Stimulated activated CD8-positive, alpha-beta memory T cell treated with anti-CD3 and anti-CD28 coated beads, Interleukin-12 subunit alpha, Interleukin-12 subunit beta, amount 100 ng/mL, for 4 hours (primary cell): ENCODE measurements at places on chromosomes 3 and 15.

DNA sequence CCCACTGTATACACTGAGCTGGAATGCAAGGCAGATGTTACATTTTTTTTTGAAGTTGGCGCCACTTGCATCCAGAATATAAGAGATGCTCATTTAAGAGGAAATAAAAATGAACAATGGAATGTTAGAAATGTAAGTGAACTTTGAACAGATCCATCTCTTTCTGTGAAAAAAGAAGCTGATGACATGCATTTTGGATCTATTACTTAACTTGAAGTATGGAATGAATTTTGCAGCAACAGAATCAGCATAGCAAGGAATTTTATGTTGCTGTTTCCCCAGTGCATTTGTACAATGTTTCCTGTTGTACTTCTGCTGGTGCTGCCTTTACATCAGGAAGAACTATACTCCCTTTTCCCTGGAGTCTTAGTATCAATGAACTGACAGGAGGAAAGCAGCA lies 178.2 kb downstream of the LSAMP start:
- DNase-seq, result no peak

GRCh38 chr15:62115847-62116246 lies 49.1 kb downstream of the C2CD4A start:
- DNase-seq, result no peak

GRCh38 chr3:17175187-17175807 lies 290.5 kb downstream of the PLCL2 start:
- DNase-seq, result no peak

- no peak for DNase-seq
Measured at GRCh38 chr3:194034346-194035336, 101.3 kb upstream of the HES1 start.

DNA sequence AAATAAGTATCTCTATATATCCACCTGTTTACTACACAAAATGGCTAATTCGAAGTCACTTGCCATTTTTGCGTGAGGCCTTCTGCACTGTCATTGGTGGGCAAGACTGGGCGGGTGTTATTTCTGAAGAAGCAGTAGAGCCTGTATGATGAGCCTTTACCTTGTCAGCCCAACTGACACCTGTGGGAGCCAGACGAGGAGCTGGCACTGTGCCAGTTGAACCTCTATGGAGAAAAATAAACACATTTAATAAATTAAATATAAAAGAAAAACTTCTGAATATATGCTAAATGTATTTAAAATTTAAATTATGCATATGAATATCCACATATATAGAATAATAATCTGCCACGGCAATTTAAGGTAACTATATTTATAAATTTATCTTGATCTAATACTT lies 109.9 kb downstream of the SCAPER start:
- DNase-seq, result no peak

DNA sequence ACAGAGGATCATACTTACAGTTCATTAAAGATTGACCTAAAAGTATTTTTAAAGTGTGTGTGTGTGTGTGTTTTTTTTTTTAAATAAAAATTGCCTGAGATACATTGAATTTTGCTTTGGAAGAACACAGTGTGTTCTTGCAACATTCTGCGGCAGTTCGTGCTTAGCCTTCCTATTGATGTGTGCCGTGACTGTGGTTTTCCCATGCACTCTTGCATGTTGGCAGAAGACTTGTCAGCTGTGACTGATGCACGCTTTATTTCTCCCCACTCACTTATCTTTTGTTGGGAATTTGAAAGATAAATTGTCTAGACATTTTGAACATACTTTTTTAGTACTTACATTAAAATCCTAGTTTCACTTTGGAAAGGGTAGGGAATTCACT lies 136.3 kb upstream of the LRRFIP2 start:
- no peak for DNase-seq

DNA sequence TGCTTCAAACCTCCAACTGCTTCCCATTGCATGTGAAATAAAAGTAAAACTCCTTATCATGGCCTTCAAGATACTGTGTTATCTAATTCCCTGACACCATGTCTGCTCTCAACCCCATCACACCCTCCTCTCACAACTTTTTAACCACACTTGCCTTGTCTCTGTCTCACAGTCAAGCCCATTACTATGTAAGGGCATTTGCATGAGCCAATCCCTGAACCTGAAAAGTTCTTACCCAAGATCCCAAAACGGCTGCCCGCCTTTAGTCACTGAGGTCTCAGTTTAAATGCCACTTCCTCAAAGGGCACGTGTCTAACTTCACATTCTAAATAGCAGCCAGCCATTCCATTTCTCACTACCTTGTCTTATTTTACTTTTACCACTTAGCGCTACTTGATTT lies 83.1 kb downstream of the SST start:
- DNase-seq, result no peak

DNA sequence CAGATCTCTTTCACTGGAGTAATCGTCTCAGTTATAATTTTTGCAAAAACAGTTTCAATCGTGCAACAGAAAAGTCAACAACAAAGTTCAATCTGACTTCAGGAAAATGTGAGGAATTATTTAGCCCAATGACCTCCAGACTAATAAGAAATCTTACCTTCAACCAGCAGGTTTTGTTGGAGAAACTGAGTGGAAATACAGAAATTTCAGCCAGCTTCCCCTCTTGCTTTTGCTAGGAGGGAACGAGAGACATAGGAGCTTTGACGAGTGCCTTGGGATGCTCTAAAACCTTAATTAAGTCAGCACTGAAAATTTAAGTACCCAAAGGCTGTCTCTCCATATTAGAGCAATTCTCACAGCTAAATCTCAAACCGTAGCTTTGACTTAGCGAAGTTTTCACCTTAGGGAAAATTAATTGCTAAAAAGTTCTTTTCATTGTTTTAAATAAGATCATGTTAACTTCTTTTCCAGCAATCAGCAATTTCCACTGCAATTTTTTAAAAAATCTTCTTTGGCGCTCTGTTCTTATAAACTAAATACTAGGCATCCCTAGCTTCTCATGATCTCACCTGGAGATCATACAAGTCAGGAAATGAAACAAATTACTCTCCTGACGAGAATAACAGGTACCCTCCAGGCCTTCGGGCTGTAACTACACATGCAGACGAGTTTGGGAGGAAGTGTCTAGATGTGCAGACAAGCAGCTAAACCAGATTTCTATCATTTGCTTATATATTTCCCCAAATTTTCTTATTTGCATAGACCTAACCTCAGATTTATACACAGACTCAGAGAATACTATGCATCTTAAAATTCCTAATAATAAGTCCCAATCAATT lies 250.2 kb downstream of the FAM43A start:
- DNase-seq, result no peak

GRCh38 chr3:187685948-187686347 lies 15.8 kb upstream of the SST start:
- no peak for DNase-seq

DNA sequence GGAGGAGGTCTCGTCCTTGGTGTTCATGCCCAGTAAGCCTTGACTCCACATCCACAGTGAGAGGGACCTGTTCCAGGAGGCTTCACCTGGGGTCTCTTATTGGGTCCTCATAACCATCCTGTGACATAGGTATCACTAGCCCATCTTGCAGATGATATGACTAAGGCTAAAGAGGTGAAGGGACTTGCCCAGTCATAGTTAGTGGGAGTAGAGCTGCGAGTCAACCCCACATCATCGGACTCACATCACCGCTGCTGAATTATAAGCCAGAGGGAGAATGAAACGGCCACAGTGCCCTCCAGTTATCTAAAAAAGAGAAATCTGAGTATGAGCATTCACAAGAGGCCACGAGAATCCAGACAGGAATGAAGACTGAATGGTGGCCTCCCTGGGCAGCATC lies 66.0 kb downstream of the MESD start:
- no peak for DNase-seq

DNA sequence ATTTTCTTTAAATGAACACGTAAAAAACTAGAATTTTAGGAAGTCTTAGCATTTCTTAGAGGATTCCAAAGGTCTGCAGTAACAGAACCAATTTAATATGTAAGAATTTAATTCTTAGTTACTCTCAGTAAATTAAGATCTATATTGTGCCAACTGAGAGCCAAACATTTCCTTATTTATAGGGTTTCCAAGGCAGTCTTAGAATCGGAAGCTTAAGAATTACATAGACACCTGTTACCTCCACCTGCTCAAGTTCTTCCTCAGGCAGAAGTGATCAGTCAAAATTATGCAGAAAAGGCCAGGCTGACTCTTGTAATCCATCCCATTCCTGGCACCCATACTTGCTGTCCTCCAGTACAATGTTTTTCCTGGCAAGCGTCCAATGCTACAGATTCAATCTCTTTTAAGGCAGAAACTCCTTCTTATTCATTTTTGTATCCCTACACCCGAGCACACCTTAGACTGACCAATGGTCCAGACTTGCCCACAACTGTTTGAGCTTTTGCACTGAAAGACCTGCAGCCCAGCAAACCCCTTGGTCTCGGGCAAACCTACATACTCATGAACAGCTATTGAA lies 64.3 kb downstream of the NCEH1 start:
- DNase-seq, result no peak

GRCh38 chr3:5007873-5008272 lies 28.6 kb downstream of the BHLHE40 start:
- DNase-seq, result no peak

GRCh38 chr15:29674661-29675533 lies 147.4 kb downstream of the TJP1 start:
- no peak for DNase-seq

DNA sequence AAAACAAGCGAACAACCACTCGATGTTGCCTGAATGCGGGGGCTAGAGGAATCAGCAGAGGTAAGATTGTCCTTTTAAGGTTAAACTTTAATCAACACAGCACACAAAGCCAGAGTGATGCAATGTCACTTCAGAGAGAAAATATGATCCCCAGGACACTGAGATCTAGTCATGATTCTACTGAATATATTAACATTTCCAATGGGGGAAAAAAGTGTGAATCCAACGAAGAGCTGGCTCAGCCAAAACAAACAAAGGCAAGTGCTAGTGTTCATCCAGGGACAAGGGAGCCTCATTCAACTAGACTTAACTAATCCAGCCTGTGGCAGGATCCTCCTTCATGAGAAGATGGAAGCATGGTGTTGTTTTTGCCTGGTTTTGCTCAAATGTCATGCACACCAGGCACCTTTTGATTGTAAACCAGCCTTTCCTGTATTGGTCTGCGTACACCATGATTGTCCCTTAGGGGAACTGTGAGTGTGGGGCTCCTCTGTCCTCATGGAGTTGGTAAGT lies 35.8 kb downstream of the SCG5 start:
- DNase-seq, result no peak

- no peak for DNase-seq
Measured at GRCh38 chr3:167602041-167602440, 51.7 kb downstream of the WDR49 start.
